Right cardiac atrium (tissue), 5 donors: ENCODE measurements at places on chromosomes 4 and X.

GRCh38 chr4:31272331-31273061 lies 552.3 kb downstream of the PCDH7 start:
- no peak for DNase-seq

DNA sequence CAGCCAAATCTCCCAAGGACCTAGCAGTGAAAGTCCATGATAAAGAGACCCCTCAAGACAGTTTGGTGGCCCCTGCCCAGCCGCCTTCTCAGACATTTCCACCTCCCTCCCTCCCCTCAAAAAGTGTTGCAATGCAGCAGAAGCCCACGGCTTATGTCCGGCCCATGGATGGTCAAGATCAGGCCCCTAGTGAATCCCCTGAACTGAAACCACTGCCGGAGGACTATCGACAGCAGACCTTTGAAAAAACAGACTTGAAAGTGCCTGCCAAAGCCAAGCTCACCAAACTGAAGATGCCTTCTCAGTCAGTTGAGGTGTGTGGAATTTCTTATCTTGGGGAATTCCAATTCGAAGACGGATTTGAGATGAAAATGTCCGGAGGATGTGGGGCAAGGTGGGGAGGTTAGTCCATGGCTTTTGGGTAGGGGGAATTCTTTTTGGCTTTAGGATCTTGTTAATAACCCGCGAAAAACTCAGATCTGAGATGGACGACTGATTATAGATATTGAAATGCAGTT lies 112.5 kb downstream of the AFF1 start:
- no peak for DNase-seq

GRCh38 chr4:187687697-187688096 lies 307.9 kb upstream of the ZFP42 start:
- no peak for DNase-seq

GRCh38 chr4:52868133-52868532 lies 6.0 kb downstream of the RASL11B start:
- DNase-seq = peak; percentile 53

- no peak for DNase-seq
These were observed 132.9 kb upstream of the IGFBP7 start for GRCh38 chr4:57243076-57243475.

- DNase-seq = no peak
These were observed 13.0 kb downstream of the LRP2BP start for GRCh38 chr4:185382754-185383153.

GRCh38 chr4:2248821-2249261 lies 6.9 kb upstream of the HAUS3 start:
- DNase-seq = peak; percentile 32

DNA sequence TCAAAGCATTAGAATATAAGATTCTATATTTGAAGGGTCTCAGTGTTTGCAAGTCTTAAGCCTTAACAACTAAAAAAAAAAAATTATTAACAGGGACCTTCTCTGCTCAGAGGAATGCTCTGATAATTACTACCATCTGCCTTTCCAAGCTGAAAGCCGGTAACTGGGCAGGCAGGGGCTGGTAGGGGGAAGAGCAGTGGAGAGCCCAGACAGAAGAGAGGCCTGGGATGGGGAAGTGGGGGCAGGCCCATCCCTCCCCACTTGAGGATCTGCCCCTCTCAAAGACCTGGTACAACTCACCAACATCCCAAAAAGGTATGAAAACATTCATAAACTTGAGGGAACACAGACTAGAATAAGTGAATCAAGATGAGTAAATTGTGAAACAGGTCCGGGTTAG lies 113.9 kb downstream of the QDPR start:
- DNase-seq = no peak

GRCh38 chr4:128528793-128529553 lies 241.4 kb upstream of the PGRMC2 start:
- DNase-seq = no peak

DNA sequence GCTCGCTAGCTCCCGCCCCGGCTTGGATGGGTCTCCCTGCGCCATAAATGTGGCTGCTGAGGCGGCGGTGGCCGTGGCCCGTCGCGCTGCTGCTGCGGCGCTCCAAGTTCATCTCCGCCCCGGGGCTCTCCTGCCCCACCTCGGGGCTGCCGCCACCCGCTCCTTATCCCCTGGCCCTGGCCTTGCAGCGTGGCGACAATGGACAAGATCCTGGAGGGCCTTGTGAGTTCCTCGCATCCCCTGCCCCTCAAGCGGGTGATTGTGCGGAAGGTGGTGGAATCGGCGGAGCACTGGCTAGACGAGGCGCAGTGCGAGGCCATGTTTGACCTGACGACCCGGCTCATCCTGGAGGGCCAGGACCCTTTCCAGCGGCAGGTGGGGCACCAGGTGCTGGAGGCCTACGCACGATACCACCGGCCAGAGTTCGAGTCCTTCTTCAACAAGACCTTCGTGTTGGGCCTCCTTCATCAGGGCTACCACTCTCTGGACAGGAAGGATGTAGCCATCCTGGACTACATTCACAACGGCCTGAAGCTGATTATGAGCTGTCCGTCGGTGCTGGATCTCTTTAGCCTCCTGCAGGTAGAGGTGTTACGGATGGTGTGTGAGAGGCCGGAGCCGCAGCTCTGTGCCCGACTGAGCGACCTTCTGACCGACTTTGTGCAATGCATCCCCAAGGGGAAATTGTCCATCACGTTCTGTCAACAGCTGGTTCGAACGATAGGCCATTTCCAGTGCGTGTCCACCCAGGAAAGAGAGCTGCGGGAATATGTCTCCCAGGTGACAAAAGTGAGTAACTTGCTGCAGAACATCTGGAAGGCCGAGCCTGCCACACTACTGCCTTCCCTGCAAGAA lies 763 bp downstream of the USP38 start:
- DNase-seq = peak; percentile 63

DNA sequence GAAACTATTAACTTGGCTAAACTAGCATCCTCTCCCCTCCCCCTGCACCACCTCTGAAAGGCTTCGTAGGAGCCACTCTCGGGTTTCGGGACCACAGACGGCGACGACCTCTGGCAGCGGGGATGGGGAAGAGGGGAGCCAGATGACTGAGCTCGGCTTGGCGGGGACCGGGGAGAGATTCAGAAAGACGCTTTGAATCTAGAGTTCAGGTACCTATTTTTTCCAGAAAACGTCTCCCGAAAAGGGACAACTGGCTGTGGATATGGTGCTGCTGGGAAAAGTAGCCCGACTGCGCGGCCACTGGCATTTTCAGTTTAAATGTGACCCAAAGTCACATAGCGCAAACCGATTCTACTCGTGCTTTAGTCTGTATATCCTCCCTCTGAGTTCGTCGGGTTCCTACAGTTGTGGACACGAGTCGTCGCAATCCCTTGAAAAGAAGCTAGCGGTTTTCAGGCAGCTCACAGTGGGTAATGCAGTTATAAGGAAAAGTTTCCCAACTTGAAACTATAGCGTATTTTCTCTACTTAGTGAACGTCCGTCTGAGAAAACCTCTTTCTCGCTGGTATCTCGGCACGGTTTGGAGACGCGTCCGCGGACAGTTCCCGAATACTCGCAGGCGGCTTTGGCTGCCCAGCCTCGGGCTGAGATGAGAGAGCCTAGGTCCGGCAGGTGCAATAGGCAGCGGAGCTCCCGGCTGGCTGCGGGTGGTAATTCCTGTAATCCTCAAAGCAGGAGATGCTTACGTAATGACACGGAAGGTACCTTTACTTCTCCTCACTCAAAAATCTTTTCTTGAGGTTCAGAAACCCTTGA lies 1.3 kb downstream of the PARM1 start:
- peak; percentile 72 for DNase-seq

DNA sequence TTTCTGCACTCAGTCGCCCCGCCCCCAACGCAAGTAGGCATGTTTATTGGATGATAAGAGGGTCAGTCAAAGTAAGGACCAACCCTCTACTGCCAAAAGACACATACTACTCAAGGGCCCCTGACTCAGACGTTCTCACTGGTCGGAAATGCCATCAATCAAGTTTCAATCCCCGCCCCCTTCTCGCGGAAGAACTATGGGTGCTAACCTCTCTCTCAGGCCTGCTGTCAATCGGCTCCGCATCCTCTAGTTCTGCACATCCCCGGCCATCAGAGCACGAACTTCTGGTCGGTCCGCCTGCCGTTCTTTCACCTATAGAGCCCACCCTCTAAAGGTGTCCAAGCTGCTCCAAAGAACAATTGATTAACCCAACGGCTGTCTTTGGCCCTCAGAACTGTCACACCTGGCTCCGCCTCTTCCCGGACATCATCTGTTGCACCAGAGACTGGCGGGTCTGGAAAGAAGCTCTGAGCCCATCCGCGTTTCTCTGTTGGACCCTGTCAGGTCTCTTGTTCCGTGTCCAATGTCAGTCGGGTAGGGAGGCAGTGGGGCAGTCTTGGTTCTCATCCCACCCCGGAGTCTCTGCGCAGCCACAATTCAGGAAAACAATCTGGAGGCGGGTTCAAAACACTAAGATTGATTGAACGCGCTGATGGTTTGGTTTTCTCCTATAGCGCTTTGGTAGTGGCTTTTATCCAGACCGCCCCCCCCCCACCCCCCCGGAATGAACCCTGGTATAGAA lies 15.2 kb downstream of the NDUFB11 start:
- DNase-seq = peak; percentile 95

GRCh38 chr4:160233141-160233540 lies 1130.3 kb downstream of the RAPGEF2 start:
- no peak for DNase-seq

DNA sequence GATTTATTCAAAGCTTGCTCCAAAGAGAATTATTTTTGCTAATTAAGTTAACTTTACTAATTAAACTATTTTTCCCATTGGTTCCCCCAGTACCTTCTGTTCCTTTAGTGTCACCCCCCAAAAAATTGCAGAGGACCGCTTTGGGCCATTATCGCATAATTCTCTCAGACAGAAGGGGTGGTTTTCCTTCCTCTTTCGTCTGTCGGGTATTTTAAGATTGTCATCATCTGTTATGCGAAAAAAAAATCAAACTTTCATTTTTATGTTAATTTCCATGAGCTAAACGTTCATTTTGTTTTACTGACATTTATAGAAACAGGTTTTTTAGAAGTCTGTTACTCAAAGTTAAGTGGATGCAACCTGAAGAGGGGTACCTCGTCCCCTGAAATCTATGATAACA lies 76.2 kb upstream of the DDX3X start:
- no peak for DNase-seq

DNA sequence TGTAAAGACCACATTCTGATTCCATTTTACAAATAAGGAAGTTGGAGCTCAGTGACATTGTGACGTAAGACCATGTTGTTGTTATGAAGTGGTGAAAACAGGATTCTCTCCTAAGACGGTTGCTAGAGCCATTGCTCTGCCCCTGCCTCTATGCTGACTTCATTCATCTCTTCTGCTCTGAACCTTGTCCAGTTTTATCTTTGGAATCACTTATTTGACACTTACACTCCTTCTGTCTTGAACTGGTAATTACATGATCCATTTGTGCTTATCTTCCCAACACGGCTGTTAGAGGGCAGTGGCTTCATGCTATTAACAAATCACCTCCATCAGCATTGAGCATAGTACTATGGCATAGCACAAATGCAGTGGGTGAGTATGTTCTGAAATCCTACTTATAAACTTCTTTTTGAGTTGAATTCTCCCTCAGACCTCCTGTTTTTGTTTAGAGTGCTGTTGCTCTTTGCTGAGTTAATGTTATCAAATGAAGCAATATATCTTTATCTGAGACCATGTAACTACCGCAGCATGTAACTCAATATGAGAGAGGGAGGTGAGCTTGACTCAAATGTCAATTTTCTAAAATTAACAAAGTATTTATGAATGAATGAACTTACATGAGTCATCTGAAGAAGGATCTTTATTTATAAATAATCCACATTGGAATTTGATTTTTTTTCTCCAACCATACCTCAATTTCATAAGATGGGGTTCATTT lies 177.8 kb downstream of the RASL11B start:
- DNase-seq = no peak

DNA sequence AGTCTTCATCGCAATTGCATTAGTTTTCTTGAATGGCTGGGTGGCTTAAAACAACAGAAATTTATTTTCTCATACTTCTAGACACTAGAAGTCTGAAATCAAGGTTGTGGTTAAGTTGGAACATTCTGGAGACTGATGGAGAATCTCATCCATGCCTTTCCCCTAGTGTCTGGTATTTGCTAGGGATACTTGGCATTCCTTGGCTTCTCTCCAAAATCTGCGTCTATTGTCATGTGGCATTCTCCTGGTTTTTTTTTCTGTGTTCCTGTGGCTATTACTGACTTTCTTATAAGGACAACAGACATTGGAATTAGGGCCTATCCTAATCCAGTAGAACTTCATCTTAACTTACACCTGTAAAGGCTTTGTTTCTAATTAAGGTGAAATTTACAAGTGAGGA lies 272.8 kb upstream of the EPHA5 start:
- no peak for DNase-seq

DNA sequence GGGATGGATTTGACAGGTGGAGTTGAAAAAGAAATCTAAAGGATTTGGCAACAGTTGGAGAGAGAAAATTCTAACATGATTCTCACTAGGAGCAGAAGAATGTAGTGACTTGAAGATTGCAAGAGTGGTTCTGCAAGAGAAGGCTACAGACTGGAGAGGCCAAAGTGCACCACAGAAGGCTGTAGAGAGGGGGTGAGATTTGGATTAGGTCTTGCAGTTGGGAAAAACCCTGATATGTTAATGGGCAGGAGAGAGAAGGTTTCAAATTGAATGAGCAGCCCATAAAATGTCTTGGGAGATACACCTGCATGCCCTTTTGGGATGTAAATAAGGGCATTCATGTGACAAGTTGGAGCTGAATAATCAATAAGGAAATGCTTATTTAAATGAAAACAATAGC lies 14.7 kb upstream of the VEGFD start:
- DNase-seq = no peak
